Activated T-cell treated with anti-CD3 and anti-CD28 coated beads for 24 hours (primary cell): ENCODE measurements at places on chromosomes 13 and 19.

DNA sequence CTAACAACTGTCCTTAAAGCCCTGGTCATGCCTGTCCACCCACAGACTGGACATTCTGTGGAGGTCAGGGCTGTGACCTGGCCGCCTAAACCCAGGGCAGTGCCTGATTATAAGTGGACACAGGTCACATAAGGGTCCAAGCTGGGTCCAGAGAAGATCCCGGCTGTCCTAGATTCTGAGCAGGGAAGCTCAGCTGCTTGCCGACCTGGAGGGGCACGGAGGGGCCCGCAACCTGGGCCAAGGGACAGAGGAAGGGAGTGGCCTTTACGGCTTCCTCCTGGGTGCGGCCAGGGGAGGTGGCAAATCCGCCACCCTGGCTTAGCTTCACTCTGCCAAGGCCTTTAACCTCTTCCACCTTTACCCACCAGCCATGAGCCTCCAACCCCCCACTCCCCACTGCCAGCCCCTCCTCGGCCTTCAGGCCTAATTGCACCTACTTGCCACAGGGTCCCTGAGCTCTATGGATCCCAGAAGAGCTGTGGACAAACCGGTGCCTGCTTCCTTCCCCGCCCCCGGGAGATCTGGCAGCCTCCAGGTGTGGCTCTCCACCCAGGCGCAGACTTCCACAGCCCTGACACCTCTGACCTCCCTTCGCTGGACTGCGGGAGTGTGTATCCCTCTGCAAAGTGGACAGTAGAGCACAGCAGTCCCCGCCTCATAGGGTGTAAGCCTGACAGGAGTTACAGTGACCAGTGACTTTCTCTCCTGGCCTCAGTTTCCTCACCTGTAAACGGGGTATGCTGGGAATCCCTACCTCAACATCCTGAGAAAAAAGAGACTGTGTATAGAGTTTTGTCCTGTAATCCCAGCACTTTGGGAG lies 1.7 kb downstream of the CD320 start:
- no peak for DNase-seq

GRCh38 chr19:13669780-13670355 lies 94.5 kb upstream of the MRI1 start:
- no peak for DNase-seq

DNA sequence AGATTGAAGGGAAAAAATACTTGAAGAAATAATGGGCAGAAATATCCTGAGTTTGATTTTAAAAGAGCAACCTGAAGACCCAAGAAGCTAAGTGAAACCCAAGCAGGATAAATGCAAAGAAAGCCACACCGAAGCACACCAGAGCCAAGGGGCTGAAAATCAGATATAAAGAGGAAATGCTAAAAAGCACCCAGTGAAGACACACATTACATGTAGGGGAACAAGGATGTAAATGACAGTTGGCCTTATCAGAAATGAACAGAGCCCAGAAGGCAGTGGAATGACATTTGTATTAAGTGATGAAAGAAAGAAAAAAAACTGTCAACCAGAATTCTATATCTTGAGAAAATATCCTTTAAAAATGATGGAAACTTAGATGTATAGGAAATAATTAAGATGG lies 139.1 kb downstream of the SLC7A1 start:
- DNase-seq: no peak

GRCh38 chr19:30419568-30420180 lies 47.5 kb downstream of the ZNF536 start:
- DNase-seq: no peak

DNA sequence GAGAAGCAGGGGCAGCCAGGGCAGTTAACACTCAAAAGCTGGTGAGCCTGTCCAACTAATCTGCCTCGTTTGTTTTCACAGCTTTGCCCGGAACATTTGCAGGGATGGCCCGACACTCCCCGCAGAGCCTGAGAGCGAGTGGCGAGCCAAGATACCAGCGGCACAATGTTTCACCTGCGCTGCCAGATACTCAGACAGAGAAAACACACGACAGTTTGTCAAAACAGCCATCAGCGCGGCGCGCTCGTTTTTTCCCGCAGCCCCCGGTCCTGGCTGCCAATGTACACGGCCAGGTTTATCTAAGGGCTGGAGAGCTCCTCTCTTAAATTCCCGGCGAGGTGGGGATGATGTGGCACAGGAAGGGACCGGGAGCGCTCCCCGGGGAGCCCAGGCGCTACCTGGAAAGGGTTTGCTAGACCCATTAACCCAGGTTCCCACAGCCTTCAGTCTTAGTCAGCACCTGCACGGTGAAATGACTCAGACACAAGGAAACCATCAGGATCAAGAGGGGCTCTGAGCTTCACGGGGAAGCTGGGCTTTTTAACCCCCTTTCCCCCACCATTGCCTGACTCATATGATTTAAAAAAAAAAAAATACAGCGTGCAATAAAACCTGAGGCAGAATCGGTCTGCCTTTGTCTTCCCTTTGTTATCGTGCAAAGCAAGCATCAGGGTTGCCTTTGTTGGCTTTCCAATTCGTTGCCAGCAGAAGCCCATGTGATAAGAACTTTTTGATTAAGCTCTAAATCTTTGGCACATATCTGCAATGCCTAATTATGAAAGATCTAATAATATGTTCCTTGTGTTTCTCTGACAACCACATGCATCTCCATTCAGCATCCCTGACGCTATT lies 186.2 kb downstream of the EFNB2 start:
- DNase-seq: no peak

- no peak for DNase-seq
These were observed 20.1 kb upstream of the MRI1 start for GRCh38 chr19:13744174-13744573.

DNA sequence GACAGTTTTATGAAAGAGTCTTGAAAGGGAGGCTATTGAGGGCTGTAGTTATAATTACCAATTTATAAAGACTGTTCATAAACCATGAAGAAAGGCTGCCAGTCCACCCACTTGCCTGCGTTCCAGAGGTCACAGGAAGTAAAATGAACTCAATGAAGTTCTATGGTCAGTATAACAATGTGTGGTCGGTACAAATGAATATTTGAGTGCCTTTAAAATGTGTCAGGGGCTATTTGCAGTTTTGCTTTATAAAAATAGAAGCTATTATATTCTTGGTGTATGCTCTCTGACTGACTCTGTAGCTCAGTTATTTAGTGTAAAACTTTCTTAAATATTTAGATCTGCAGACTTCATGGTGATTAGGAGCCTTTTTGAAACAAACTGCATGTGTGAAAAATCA lies 47.0 kb downstream of the ESD start:
- DNase-seq: no peak
